Renal pelvis (tissue), 12 donors: ENCODE measurements at places on chromosomes 4 and X.

- no peak for DNase-seq
These were observed 130.1 kb downstream of the KDM6A start for GRCh38 chrX:45003085-45003484.

- DNase-seq: no peak
These were observed 67.2 kb upstream of the C1GALT1C1 start for GRCh38 chrX:120697053-120697452.

DNA sequence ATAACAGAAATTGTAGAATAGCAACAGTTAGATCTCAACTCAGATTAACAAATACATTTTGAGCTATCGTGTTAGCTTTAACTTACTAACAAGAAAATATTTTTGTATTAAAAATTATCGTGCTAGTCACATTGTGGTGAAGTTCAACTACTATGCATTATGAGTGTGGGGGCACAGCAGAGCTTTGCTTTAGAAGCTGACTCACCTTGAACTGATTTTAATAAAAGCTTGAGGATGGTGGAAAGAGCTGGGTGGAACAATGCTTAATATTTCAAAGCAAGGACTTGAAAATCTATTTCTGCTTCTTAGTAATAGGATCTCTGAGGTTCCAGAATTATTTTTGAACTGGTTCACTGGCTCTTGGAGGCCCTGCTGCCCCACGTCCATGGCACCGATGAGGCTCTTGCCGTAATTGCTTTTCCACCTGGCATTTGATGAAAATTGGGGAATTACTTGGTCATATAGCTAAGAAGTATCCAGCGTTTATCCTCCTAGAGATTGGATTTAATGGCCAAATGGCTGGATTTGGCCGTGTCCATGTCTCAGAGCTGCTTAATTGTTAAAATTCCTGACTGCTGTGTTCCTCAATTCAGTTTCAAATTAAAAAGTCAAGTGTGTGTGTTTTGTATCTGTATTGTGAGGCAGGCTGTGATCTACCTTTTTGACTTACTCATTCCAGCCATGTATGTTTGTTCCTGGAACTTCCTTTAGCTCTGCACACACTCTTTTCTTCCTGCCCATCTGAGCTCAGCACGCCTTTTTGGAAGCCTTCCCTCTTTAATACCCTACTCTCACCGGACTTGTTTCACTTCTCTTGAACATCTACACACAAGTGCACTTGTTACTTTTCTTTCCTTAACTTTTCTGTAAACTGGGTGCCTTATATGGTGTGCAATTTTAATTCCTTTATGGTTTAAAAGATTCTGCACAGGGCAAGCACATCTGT is 66.6 kb upstream of the LIMCH1 start:
- no peak for DNase-seq

- peak; percentile 53 for DNase-seq
These were observed 51.8 kb downstream of the RBPJ start for GRCh38 chr4:26372525-26373172.

DNA sequence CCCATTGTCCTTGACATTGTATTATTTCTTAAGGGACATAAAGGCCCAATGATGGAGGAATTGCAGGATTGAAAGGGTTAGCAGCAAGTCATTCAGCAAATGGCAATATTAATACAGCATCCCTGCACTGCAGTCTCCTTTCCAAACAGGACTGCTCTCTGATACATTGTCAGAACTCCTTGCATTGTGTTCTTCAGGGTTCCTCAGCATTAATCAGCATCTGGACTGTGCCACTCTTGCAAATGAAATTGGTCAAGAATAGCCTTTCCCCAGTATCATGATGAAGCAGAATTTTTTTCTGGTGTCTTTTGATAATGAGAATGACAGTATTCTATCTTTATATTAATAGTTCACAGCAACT is 272.6 kb upstream of the HAND2 start:
- no peak for DNase-seq

DNA sequence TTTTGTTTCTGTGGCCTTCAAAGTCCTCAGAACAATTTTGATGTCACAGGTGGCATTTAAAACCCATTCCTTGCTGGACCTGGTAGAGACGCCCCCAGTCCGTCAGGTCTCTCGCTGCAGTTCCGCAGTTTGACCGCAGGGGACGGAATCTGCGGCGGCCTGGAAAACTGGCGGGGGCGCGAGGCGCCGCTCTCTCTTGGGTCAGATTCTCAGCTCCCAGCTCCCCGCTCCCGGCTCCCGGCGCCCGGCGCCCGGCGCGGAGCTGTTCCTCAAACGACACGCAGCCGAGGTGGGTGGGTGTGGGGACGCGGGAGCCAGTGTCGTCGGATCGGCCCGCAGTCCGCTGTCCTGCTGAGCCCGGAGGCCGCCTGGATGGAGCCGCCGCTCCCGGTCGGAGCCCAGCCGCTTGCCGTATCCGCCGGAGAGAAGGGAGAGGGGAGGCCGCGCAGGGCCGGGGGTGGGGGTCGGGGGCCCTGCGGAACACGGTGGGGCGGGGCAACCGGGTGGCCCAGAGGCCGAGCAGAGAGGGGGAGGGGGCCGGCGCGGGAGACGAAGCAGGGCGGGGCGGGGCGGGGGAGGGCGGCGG is at the start of gene OCRL:
Gene OCRL (plus strand): TSS at position 192 of the 586 bp plus-strand sequence. CDS start 181 bp downstream, at position 373.
- peak; percentile 63 for DNase-seq

DNA sequence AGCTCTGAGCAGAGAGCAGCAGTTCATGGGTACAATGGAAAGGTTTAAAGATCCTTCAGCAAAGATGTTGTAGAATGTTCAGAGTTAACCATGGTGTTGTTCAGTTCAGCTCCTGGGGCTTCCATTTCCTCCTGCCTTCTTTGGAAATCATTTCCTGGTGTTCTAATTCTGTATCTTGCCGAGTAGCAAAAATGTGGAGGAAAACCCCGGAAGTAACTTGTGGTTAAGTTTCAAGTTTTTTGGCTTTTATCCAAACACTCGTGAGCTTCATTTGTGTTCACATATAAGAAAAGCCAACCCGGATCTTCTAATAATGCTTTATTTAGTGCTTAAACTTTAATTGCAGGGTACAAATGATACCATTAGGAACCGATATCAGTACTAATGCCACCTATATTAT is 33.6 kb upstream of the ARX start:
- no peak for DNase-seq

- no peak for DNase-seq
These were observed 119.0 kb downstream of the RTL3 start for GRCh38 chrX:78540171-78540570.

- no peak for DNase-seq
These were observed 860.1 kb upstream of the INTU start for GRCh38 chr4:126772662-126773061.

GRCh38 chrX:154352012-154352401 is 22.4 kb downstream of the FLNA start:
- DNase-seq: no peak

DNA sequence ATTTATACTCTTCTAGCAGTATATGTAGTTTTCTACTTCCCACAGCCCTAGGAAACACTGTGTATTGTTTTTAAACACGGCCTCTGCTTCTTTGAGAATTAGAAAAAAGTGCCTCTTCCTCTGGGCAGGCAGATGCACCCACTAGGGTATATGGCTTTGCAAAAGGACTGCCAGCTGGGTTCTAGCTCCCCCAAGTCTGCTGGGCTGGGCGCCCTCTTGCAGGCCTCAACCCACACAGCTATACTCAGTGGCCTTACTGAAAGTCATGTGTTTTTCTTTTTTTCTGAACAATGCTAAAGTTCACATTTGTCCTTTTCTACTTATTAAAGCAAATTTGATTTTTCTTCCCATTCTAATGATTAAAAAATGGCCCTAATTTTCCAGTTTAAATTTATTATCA is 35.5 kb upstream of the BMPR1B start:
- DNase-seq: no peak
